ENCODE measurements at places on chromosomes 7 and 10.

- DNase-seq, result no peak
Observed at GRCh38 chr7:3175285-3175902, 125.7 kb upstream of the SDK1 start.

DNA sequence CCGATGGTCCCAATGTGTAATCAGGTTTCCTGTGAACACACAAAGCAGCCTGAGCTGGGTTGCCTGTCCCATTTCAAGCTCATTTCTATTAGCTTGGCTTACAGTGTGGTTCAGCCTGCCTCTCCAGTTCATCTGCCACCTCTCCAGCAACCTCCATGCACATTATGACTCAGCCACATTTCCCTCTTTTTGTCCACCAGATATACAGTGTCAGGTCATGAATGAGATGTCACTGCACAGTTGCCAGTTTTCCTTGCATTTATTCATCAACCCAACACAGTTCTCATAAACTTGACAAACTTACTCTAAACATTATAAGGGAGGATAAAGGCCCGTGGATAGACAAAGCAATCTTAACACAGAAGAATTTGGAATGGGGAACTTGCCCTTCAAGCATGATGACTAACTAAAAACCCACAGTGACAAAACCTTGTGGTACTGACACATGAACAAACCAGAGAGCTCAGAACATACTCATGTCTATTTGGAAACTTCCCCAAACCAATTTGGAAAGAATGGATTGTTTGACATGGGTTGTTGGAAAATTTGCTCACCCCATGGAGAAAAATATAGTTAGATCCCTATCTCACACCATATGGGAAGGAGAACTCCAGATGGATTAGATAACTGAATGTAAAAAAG, 2.5 kb upstream of the CFAP58 start:
- DNase-seq, result no peak

- no peak for DNase-seq
Observed at GRCh38 chr7:25297278-25297677, 69.0 kb upstream of the NPVF start.

GRCh38 chr10:98266647-98267046, 1.3 kb downstream of the LOXL4 start:
- no peak for DNase-seq

Data from T-cell (primary cell).